ENCODE measurements at places on chromosomes 13 and 19.

DNA sequence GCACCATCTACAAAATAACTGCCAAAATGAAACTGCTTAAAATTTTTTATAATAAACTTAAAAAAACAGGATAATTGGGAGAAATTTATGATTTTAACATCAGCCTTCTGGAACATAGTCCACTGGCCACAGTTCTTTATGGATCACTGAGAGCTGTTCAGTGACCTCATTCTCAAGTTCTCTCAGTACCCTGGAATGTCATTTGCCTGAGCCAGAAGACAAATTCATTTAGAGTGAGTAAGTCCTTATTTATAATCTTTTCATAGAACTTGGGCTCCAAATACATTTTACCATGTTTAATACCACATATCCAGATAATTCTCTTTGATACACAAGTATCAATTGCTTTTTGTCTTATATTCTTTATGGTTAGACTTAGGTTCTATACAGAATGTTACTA, 87.6 kb downstream of the CAB39L start:
- no peak for DNase-seq

DNA sequence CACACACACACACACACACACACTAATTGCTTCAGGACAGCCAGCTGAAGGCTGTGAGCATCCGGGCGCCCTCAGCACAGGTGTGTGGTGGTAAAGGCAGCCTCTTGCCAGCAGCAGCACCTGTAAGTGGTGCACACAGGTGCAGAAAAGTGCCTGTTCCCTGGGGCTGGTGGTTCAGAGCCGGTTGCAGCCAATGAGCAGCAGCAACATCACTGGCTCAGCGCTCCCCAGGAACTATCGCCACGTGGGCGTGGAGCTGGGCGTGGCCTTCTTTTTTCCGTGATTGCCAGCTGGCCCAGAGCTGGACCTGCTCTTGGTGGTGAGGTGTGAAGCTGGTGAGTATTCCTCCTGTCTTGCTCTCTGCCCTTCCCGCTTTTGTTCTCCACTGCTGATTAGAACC, at the start of gene NLRP5:
NLRP5 (plus strand) TSS at position 289 of the 400 bp plus-strand sequence.
- no peak for DNase-seq

DNA sequence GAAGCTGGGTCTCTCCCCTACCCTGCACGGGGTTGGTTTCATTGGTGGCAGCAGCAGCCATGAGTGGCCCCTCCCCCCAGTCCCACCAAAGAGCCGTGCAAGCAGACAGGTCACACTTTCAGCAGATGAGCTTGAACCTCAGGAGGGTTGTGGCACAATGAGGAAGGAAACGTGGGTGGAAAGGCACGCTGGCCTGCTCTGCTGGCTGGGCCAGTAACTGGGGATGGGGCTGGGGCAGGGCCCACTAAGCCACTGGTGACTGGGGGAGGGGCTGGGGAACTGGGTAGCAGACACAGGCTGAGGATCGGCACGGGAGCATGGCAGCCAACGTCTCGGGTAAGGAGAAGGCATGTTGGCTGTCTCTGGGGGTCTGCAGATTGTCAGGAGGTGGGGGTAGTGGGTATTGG, at the start of gene P2RY11:
P2RY11 (plus strand) TSS at position 289 of the 407 bp plus-strand sequence; CDS start at position 318, 29 bp downstream.
- DNase-seq = peak; percentile 76

GRCh38 chr19:46409191-46409590, 4.2 kb downstream of the CCDC8 start:
- DNase-seq = no peak

DNA sequence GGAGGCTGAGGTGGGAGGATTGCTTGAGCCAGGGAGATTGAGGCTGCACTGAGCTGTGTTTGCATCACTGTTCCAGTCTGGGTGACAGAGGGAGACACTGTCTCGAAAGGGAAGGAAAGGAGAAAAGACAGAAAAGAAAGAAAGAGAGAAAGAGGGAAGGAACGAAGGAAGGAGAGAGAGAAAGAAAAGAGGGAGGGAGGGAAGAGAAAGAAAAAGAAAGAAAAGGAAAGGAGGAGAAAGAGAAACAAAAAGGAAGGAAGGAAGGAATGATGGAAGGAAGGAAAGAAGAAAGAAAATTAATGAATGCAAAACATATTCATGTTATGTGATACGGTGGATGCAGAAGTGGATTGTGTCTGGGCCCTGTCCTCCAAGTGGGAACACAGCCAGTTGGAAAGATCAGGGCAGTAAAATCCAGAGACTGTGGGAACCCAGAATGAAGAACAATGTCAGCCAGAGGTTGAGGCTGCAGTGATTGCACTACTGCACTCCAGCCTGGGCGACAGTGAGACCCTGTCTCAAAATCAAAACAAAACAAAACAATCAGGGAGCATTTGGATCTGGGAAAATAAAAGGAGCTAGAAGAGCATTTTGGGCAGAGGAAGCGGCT, 6.2 kb downstream of the PHLDB3 start:
- DNase-seq = no peak

DNA sequence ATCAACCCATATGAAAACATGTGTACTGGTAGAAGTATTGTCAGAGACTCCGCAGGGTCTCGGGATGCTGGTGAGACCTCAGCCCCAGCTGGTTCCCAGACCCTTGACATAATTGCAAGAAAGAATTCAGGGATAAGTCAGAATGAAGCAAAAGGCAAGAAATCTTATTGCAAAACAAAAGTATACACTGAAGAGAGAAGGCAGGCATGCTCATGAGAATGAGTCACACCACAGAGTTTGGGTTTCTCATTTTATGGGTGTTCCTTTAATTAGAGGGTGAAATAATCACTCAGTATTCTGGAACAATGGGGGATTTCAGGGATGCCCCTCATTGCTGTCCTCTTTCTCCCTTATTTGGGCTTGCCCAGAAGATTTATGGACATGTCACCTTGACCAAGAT, 1423.8 kb upstream of the MIR17HG start:
- no peak for DNase-seq

GRCh38 chr13:34103854-34104253, 285.9 kb downstream of the RFC3 start:
- no peak for DNase-seq

GRCh38 chr19:58042495-58043340, 8.9 kb downstream of the ZSCAN1 start:
- no peak for DNase-seq

Measured in stimulated activated CD4-positive, alpha-beta T cell treated with anti-CD3 and anti-CD28 coated beads, Interleukin-15, amount 100 ng/mL, for 24 hours (primary cell).